ENCODE measurements at places on chromosomes 13 and 19.

- DNase-seq = no peak
These were observed 137.4 kb downstream of the VWA8 start for GRCh38 chr13:41823476-41823875.

DNA sequence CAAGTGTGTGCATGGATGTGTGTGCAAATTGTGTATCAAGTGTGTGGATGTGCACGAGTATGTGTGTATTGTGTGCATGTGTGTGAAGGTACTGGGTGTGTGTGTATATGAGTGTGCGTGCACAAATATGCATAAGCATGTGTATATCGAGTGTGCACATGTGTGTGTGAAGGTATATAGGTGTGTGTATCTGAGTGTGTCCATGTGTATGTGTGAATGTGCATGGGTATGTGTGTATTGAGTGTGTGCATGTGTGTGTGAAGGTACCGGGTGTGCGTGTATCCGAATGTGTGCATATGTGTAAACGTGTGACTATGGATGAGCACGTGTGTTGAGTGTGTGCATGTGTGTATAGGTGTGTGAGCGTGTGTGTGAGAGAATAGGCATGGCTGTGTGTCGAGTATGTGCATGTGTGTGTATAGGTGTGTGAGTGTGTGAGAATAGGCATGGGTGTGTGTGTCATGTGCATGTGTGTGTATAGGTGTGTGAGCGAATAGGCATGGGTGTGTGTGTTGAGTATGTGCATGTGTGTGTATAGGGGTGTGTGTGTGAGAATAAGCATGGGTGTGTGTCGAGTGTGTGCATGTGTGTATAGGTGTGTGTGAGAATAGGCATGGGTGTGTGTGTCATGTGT, 12.8 kb downstream of the EVI5L start:
- DNase-seq = no peak

- no peak for DNase-seq
These were observed 4.2 kb downstream of the FFAR3 start for GRCh38 chr19:35362261-35363000.

GRCh38 chr13:46893798-46894560, 2.9 kb downstream of the HTR2A start:
- peak; percentile 9 for DNase-seq

GRCh38 chr19:19547674-19548336, 9.7 kb downstream of the CILP2 start:
- DNase-seq = no peak

Data from effector memory CD4-positive, alpha-beta T cell (primary cell).